ENCODE measurements at places on chromosomes 5 and 9.

DNA sequence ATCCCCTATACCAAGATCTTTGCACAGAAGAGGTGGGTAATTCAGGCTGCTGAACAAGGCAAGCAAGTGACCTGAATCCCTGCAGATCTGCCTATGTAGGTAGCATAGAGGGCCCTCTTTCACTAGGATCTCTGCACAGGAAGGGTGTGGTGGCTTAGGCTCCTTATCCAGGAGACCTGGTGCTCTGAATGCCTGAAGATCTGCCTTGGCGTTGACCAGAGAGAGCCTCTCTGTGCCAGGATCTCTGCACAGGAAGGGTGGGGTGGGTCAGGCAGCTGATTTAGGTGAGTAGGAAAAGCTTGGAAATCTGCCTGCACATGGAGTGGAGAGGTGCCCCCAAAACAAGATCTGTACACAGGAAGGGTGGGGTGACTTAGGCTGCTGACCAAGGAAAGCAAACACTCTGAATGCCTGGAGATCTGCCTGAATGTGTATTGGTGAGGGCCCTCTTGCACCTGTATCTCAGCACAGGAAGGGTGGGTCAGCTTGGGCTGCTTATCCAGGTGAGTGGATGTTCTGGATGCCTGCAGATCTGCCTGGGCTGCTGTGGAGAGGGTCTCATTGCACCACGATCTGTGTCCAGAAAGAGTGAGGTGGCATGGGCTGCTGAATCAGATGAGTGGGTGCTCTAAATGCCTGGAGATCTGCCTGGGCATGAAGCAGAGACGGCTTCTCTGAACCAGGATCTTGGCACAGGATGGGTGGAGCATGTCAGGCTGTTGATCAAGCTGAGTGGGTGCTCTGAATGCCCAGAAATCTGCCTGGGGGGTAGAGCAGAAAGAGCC is 365.9 kb downstream of the DMAC1 start:
- no peak for DNase-seq

GRCh38 chr9:89097219-89097618 is 81.4 kb downstream of the SHC3 start:
- DNase-seq = no peak

DNA sequence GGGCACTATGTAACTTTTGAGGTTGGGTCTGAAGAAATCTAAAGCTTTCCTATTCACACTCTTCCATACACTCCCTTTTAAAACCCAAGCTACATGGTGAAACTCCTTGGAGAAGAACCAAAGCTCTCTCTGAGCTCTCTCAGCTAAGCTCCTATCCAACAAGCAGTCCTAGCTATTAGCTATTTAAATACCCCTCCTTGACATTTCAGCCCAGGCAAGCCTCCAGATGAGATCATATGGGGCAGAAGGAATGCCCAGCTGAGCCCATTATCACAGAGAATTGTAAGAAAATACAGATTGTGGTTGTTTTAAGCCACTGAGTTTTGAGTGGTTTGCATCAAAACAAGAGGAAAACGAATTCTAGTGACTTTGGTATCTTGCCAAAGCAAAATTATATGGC is 15.2 kb downstream of the HSPB3 start:
- DNase-seq = peak; percentile 67

- peak; percentile 67 for DNase-seq
These were observed 138.6 kb downstream of the NUDT12 start for GRCh38 chr5:103424026-103424425.

DNA sequence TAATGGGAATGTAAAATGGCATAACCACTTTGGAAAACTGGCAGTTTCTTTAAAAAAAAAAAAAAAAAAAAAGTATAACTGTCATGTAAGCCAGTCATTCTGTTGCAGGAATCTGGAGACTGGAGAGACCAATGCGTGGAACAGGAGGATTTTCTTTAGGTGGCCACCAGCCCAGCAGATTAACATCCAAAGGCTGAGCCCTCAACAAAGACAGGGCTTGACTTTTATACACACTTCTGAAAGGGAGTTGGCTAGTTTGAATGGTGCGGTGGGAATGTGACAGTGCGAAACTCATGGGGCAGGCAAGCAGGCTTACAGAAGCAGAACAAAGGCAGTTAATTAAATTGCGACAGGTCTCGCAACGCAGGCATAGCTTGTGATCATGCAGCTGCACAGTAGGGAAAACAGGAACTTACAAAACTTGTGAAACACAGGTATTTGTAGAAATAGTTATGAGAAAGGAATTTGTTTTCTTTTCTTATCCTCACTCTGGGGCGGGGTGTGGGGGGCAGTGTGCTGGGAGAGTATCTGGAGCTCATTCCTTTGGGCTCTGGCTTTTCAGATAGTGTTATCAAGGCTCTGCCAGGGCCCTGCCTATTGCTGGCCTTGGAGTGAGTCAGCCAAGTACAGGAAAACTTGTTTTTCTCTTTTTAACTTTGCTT is 12.0 kb downstream of the UIMC1 start:
- no peak for DNase-seq

DNA sequence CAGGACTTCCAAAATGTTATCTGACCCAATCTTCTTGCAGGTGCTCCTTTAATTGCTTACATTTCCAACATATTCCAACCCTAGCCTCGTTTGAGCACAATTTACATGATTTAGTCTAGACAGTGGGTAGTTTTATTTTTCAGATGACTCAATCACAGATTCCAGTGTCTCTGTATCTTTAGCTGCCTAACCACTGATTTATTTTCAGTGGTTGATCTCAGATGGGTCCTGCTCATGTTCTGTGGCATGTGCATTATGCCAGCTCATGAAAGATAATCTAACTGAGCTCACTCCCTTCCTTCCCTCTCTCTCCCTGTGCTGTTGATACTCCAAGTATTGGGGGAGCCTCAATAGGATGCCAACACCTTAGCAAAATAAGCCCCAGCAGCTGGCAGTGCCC is 106.1 kb upstream of the ICE1 start:
- peak; percentile 40 for DNase-seq

GRCh38 chr9:38164659-38165221 is 95.7 kb upstream of the SHB start:
- no peak for DNase-seq

GRCh38 chr9:76707510-76707909 is 56.7 kb upstream of the PCA3 start:
- DNase-seq = no peak

GRCh38 chr5:36436306-36436705 is 134.6 kb upstream of the RANBP3L start:
- no peak for DNase-seq

DNA sequence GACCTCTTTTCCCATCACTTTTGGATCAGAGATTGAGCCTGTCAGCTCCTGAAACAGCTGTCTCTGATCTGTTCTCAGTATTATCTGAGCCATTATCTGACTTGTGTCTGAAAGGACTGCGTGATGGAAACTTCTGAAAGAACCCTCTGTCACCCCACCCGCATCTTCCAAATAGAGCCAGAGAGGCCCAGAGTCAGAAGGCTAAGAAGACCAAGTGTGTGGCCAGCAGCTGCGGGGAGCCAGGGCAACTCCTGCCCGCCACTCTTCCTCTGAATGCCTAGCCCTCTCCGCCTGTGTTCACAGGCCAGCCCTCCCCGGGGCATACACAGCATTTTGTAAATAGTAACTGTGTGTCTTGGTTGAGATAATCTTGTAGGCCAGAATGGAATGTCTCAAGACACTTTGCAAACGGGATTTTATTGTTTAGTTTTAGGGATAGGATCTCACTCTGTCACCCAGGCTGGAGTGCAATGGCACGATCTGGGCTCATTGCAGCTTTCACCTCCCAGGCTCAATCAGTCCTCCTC is 92.7 kb downstream of the AOPEP start:
- no peak for DNase-seq

- DNase-seq = no peak
These were observed 5.1 kb downstream of the MGAT1 start for GRCh38 chr5:180797256-180798192.

- DNase-seq = no peak
These were observed 298.6 kb downstream of the PARP8 start for GRCh38 chr5:50964746-50965653.

DNA sequence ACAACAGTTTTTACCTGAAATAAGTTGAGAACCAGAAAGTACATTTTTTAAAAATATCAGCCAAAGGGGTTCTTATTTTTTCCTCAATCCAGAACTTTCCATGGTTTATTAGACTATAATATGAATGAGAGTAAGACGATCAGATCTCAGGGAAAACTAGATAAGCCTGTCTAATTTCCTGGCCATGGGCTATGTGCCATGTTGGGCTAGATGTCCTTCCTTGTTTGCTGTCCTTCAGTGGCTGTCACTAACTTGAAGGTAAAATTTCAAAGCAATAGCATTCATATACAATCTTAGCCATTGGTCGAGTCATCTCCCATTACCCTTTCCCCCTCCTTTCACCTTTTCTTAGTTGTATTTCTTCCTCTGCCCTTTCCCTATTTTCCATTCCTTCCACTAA is 179.5 kb upstream of the PPP1R2B start:
- DNase-seq = no peak

- no peak for DNase-seq
These were observed 116.0 kb downstream of the MLLT3 start for GRCh38 chr9:20506099-20506900.

DNA sequence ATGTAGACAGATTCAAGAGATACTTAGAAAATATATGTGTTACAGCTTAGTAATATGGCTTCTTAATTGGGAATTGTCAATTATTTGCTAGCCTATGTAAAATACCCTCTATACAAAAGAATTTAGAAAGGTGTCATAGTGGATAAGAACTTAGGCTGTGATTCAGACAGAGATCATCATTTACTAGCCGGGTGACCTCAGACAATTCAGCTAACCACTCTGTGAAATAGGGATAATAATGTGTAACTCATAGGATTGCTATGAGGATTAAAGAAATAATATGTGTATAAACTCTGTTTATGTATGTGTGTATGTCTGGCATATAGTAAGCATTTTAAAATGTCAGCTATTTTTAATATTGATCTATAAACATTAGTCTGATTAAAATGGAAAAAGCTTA is 5.9 kb upstream of the LARS1 start:
- DNase-seq = peak; percentile 77

- no peak for DNase-seq
These were observed 94.6 kb downstream of the PRRT1B start for GRCh38 chr9:131639769-131640437.

DNA sequence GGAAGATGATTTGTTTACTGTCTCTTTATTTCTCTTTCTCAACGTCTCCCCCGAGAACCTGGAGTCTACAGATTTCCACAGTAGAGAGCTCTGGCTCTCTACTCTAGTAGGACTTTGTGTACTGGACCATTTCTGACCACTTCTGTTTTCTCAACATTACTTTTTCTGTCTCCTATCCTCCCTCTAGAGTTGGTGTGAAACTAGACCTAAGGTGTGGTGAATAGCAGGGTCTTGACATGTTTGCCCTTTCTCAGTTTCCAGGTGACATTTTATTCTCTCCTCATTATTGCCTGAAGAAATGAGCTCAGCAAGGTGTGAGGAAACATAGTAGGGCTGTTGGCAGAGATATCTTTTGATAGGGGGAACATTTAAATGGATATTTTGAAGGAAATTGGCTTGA is 62.1 kb upstream of the IL6ST start:
- no peak for DNase-seq

- DNase-seq = no peak
These were observed 334.2 kb upstream of the CCNH start for GRCh38 chr5:87746891-87747377.

GRCh38 chr5:170426786-170427185 is 37.6 kb upstream of the KCNMB1 start:
- DNase-seq = no peak

GRCh38 chr5:149035372-149035790 is 27.5 kb downstream of the SH3TC2 start:
- DNase-seq = peak; percentile 75

DNA sequence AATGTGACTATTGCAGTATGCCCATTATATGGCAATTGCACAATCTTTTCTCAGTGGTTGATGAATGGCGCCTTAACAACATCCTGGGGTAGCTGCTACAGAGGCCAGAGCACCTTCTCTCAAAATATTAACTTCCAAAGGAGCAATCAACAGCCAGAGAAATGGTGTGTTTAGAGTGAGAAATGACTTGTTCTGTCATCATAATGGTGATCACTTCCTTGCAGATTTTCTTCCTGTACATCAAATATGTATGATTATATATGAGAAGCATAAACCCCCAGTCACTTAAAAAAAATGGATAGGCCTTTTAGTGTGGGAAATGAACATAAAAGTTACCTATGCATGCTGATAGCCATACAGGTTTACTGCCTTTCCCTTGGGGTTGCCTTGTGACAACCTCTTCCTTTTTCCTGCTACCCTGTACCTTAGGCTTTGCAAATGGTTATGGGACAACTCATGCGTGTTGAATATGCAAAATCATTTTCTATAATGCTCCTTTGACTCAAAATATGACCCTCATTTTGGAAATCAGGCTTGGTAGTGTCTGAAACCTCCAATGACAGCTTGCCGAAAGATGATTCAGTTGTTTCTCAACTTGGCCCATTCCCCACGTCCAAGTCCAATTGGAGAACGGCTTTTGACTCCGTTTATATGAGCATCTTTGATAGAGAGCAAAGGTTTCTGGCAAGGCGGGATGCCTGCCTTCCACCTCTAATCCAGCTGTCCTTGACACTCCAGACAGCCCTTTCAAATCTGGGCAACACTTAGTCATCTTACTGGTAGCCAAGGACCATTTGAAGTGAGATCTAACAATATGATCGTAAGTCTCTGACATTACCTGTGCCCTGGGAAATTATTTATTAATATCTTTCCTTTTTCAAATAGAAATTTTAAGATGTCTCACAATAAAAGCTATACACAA is 69.3 kb downstream of the SLC1A1 start:
- DNase-seq = no peak

DNA sequence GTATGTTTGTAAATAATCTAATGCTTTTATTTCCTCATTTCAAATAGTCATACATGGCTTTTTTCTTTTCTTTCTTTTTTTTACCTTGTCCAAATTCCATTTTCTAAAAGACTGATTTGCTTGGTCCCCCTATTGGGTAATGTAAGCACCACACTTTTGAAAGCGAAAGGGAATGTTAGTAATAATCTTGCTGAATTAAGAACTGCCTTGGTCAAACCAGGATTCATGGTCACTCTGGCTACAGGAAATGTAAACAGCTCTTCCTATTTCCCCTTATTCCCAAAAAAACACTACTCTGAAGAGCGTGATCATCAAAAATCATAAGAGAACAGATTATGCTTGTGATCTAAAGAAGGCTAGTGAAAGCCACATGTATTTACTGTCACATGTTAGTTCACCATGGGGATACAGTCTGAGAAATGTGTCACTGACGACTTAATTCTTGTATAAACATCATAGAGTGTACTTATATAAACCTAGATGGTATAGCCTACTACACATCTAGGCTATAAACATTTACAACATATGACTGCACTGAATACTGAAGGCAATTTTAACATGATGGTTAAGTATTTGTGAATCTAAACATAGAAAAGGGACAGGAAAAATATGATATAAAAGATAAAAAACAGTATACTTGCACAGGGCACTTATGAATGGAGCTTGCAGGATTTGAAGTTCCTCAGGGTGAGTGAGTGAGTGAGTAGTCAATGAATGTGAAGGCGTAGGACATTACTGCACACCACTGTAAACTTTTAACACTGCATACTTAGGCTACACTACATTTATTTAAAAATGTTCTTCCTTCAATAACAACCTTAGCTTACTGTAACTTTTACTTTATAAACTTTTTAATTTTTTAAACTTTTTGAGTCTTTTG is 75.3 kb downstream of the HMGCR start:
- DNase-seq = peak; percentile 72
